ENCODE measurements at places on chromosomes 13 and 19. TPM values are rescaled to one million over a fixed set of nuclear protein-coding genes. Genes with fewer than 3 reads are reported as not detected.
A peak's percentile ranks its signal among the peaks of the same experiment; 100 is the strongest.

The SBNO2 gene
- polyA plus RNA-seq, result 13.4 TPM

GRCh38 chr19:8004723-8005513 is 523 bp downstream of the ELAVL1 start:
- DNase-seq, result no peak

GRCh38 chr13:97884707-97885468 is 68.6 kb upstream of the IPO5 start:
- DNase-seq, result no peak

DNA sequence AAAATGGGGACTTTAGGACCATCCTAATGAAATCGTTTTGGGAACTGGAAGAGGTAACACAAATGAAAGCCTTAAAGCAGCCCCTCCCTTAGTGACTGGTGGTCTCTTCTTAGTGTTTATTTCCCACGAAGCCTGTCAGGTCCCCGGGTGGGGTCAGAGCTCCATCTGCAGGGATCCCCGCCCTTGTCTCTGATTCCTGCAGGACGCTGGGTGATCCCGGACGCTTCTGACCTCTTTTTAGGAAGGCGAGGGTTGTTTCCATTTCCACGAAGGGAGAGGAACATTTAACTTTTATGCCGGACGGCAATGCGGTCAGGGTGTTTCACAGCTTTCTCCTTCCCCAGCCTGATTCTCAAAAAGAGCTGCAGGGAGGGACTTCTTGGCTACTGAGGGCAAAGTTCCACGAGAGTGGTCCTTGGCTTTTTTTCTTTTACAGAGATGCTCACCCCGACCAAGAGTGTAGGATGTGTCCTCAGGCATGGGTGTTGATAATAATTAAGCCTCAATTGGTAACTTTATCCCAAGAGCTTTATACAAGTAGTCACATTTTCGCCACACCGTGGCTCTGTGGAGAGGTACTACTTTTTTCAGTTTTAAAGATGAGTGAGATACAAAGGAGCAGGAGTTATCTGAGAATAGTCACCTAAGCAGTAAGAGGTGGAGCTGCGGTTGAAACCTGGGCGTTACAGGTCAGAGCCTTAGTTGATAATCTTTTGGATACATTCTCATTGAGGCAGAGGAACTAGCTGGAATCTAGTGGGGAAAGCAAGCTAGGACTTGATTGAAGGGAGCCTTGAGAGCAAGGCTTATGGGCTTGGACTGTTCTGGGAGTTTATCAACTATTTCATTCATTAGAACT is 813 bp downstream of the ZNF284 start:
- DNase-seq, result no peak

DNA sequence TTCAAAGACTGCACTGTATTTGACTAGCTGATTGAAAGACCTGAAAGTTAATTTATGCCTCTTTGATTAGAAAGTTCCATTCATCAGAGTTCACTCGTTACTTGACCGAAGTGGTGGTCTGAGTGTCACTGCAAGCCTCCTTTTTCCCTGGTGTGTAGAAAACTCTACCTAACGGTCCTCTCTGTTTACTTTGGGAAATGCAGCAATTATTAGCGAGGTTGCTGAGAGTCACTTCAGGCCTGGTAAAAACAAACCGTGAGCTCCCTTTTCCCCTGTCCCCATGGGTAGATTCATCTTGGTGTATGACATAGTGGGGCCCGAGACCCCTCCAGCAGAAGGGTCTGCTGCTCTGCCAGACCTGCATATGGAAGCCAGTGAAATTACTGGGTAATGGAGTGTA is 126.8 kb upstream of the RNF113B start:
- no peak for DNase-seq

The CD209 gene
- 1.3 TPM for polyA plus RNA-seq

The NPAS1 gene
- polyA plus RNA-seq, result 1.2 TPM

The HCST gene
- 3.2 TPM for polyA plus RNA-seq

DNA sequence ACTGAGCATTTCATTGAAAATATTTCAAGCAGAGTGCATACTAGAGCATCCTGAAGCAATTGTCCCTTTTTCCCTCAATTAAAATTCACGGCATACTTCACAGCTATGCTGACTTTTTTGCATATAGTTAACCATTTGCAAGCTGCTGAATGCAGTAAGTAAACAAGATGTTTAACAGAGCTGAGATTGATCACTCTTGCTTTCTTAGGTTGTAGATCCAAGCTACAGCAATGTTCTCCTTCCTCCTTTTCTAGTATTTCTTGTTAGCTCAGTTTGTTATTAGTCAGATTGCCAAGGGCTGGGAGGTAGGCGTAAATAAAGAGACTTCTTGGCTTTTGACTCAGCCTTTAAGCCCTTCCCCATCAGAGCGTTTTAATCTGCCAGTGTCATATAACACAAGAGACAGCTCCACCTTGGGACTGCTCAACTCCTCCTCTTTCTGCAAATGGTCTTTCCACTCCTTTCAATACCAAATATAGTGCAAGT is at the start of gene SLITRK6:
Gene SLITRK6, minus strand, starts transcription at position 323 of the 486 bp plus-strand sequence. CDS start 2,911 bp downstream, outside the sequence.
- DNase-seq, result peak; percentile 25

DNA sequence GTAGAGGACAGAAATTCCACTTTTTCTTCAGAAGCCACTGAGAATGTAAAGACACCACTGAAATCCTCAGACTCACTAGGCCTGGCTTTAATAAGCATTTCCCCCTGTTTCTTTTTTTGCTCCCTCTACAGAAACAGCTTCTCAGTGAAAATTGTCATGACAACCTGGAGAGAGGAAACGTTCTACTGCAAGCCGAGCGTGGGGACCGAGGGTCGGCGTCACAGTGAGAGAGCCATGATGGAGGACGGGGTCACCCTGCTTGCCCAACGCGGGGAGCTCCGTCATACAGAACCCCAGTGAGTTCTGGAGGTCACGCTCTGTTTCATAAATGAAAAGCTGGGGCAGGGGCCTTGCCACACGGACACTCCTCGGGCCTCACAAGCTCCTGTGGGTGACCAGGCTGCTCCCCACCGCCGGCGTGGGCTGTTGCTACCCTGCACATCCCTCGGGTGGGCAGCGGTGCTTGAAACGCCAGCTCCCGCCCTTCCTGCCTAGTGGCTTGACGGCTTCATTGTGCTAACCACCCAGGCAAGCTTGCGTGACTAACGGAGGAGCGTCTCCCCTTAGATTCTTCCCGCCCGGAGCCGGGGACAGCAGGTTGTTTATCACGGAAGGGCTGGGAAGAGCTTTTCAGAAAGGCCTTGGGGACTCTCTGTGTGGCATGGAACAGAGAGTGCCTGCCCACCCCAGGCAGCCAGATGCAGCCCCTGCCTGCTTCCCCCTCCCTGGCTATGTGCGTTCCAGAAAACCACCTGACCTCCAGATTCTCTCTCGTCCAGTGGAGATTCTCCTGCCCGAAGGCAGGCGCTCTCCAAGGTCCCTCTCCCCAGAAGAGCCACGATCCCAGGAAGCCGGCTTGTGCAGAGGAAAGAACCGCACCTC is 153.6 kb downstream of the KATNAL1 start:
- DNase-seq, result no peak

- DNase-seq, result no peak
Observed at GRCh38 chr13:44191504-44192171, 182.0 kb upstream of the SERP2 start.

- DNase-seq, result no peak
Observed at GRCh38 chr19:13172346-13173138, 22.3 kb downstream of the IER2 start.

DNA sequence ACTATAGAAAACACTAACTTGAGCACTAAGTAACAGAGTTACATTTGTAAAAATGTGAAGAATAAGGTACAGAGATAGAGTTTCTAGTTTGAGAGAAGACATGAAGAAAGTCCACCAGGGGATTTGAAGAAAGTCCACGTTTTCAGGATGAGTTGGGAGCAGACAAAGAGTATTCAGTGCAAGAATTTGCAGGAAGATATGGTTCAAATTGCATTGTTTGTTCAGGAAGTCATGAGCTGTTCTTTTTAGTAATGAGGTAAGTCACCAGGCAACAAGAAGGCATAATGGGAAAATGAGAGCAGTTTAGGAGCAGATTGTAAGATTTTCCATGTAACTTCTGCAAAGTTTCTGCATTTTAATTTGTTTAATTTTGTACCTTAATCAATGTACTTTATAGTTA is 618.0 kb downstream of the DACH1 start:
- DNase-seq, result no peak

GRCh38 chr19:19223636-19224035 is 11.9 kb downstream of the NCAN start:
- DNase-seq, result no peak

GRCh38 chr13:41774605-41775218 is 186.2 kb downstream of the VWA8 start:
- DNase-seq, result no peak

GRCh38 chr19:8041531-8041931 is 11.0 kb upstream of the CCL25 start:
- DNase-seq, result no peak

GRCh38 chr13:91154558-91155353 is 192.7 kb upstream of the MIR17HG start:
- no peak for DNase-seq

GRCh38 chr13:43150369-43151207 is 127.2 kb downstream of the DNAJC15 start:
- DNase-seq, result no peak

All from right renal cortex interstitium (tissue), 3 donors.